ENCODE measurements at places on chromosomes 12 and 14. TPM values are rescaled to one million over a fixed set of nuclear protein-coding genes. Genes with fewer than 3 reads are reported as not detected.

Gene ABHD12B
- total RNA-seq = not detected

Gene SPX
- total RNA-seq = 3.1 TPM

Gene RERGL
- total RNA-seq = 2.8 TPM

- peaks cover 44% of the 10 kb centered on the region for H3K4me1 ChIP-seq
- H3K27me3 ChIP-seq = no peaks in the 10 kb centered on the region
- H3K36me3 ChIP-seq = no peaks in the 10 kb centered on the region
- peak overlapping the region; percentile 67 for H3K27ac ChIP-seq
- H3K4me3 ChIP-seq = no peak overlapping the region
Observed at GRCh38 chr12:851343-851742, 98.2 kb downstream of the RAD52 start.

DNA sequence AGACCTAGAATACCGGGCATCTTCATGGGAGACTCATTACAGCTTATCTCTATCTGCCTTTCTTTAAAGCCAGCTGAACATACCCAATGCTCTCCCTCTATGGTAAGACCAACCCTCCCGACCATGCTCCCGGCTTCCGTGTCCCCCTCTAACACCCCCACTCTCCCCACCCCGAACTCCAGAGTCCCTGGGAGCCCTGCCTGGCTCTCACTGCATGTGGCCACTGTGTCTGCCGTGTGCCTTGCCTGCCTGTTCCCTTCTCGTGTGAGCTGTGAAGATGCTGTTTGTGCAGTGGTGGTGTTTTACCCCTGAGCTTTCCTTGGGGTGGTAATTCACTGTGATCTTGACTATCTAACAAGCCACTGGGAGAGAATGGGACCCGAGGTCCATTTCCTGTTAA, 146.4 kb upstream of the FKBP4 start:
- no peaks in the 10 kb centered on the region for H3K4me1 ChIP-seq
- no peak overlapping the region for H3K4me3 ChIP-seq
- no peaks in the 10 kb centered on the region for H3K36me3 ChIP-seq
- DNase-seq = no peak
- H3K27ac ChIP-seq = no peak overlapping the region
- H3K27me3 ChIP-seq = peaks cover 8% of the 10 kb centered on the region

GRCh38 chr12:84416626-84417025, 496.0 kb downstream of the SLC6A15 start:
- no peak overlapping the region for H3K27ac ChIP-seq
- no peaks in the 10 kb centered on the region for H3K36me3 ChIP-seq
- H3K4me1 ChIP-seq = no peaks in the 10 kb centered on the region
- no peak overlapping the region for H3K4me3 ChIP-seq

GRCh38 chr12:2692080-2692479, 102.7 kb upstream of the FKBP4 start:
- H3K4me3 ChIP-seq = peak overlapping the region; percentile 42
- no peak overlapping the region for H3K27ac ChIP-seq
- no peaks in the 10 kb centered on the region for H3K36me3 ChIP-seq
- H3K27me3 ChIP-seq = peaks cover 31% of the 10 kb centered on the region

DNA sequence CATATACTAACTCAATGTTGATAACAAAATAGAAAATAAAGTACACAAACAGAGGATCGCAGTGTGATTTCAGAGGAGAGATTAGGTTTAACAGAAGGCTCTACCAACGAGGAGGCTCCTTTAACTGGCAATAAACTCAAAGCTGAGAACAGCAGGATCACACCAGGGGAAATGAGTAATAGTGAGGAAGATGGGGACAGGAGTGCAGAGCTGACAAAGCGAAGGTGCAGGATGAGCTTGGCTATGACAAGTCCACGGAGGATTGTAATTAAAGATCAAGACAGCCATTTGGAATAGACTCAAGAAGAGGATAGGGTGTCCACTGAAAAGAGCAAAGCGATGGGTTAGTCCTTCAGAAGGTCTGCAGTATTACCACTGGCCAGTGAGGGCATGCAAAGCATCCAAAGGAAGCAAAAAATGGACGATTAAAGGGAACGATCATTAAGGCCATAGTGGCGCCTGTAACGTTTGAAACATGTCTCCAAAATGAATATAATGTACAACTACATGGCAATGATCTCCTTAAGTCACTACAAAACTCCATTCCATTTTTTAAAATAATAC, 85.3 kb downstream of the GRIN2B start:
- H3K4me3 ChIP-seq = no peak overlapping the region
- no peaks in the 10 kb centered on the region for H3K4me1 ChIP-seq
- H3K36me3 ChIP-seq = no peaks in the 10 kb centered on the region
- no peaks in the 10 kb centered on the region for H3K27me3 ChIP-seq

DNA sequence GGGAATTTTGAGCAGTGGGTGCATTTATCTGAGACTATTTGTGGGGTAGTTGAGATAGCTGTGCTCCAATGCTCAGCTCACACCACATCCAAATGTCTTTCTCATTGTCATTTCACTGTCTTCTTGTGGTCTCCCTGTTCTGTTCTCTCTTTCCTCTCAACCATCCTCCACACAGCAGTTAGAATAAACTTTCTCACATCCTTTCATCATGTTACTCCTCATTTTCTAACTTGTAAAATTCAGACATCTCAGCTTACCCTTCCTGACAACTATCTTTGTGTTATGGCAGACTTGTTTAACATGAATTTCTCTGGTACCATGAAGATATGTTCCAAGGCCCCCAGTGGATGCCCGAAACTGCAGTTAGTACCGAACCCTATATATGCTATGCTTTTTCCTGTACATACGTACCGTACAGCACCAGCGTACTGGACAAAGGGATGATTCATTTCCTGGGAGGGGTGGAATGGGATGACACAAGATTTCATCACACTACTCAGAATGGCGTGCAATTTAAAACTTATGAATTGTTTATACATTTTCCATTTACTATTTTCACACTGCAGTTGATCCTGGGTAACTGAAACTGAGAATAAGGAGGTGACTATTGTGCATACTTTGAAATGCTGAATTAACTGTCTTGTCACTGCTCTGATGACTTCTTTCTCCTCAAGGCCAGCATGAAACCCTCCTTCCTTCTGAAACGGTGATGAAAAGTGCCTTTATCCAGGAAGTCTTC, 177.1 kb upstream of the SLC38A2 start:
- H3K4me1 ChIP-seq = peaks cover 48% of the 10 kb centered on the region
- H3K27ac ChIP-seq = peak overlapping the region; percentile 78
- no peaks in the 10 kb centered on the region for H3K27me3 ChIP-seq
- H3K4me3 ChIP-seq = no peak overlapping the region
- no peak for DNase-seq

- no peak for DNase-seq
- H3K27ac ChIP-seq = no peak overlapping the region
- H3K27me3 ChIP-seq = no peaks in the 10 kb centered on the region
- no peaks in the 10 kb centered on the region for H3K36me3 ChIP-seq
Observed at GRCh38 chr12:97875064-97875463, 412.5 kb downstream of the RMST start.

- H3K36me3 ChIP-seq = no peaks in the 10 kb centered on the region
- H3K27me3 ChIP-seq = no peaks in the 10 kb centered on the region
- no peaks in the 10 kb centered on the region for H3K4me1 ChIP-seq
Observed at GRCh38 chr12:101076921-101077320, 133.1 kb downstream of the SLC5A8 start.

- no peak for DNase-seq
- no peaks in the 10 kb centered on the region for H3K4me1 ChIP-seq
- no peaks in the 10 kb centered on the region for H3K36me3 ChIP-seq
- H3K27ac ChIP-seq = no peak overlapping the region
- H3K4me3 ChIP-seq = no peak overlapping the region
Observed at GRCh38 chr12:24905431-24905830, 43.5 kb downstream of the BCAT1 start.

DNA sequence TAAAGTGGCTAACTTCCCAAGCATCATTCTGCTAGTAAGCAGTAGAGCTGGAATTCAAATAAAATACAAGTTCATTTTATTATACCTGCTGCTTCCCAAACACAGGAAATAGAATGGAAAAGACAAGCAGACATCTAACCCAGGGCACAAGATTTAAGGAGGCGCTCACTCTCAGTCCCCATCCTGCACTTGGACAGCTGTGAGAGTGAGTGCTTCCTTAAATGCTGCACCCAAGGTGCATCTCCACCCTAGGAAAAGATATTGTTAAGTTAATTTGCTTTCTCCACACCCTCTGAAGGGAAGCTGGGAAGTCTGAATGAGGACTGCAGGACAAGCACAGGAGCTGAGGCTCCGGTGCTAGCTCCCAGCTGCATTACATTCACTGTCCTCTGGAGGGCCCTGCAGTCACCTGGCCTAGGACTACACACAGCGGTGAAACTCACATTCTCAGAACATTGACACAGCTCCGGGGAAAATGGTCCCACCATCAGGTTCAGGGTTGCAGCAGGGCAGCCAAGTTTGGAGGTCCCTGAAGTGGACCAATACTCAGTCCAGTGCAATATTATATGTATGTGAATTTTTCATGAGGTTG, 14.2 kb downstream of the HEBP1 start:
- H3K4me1 ChIP-seq = no peaks in the 10 kb centered on the region
- H3K27me3 ChIP-seq = no peaks in the 10 kb centered on the region
- no peak overlapping the region for H3K27ac ChIP-seq
- no peaks in the 10 kb centered on the region for H3K36me3 ChIP-seq
- no peak overlapping the region for H3K4me3 ChIP-seq

DNA sequence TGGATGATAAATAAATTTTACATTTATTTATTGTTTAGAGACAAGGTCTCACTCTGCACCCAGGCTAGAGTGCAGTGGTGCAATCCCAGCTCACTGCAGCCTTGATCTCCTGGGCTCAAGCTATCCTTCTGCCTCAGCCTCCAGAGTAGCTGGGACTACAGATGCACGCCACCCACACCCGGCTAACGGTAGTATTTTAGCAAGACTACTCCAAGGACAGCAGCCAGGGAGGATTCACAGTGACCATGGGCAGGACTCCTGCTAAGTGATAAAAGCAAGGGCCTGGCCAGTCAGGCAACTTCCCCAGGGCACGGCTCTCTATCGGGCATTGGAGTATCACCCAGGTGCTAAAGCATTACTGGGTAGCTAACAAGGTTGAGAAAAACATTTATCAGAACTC, 55.4 kb downstream of the ARL6IP4 start:
- H3K27me3 ChIP-seq = no peaks in the 10 kb centered on the region
- no peak for DNase-seq
- H3K4me3 ChIP-seq = no peak overlapping the region
- no peaks in the 10 kb centered on the region for H3K4me1 ChIP-seq
- no peaks in the 10 kb centered on the region for H3K36me3 ChIP-seq

Measured in gastrocnemius medialis (tissue), 4 donors.